ENCODE measurements at places on chromosomes 5 and 9. TPM values are rescaled to one million over a fixed set of nuclear protein-coding genes. Genes with fewer than 3 reads are reported as not detected.

Gene NSA2
- 119 TPM for total RNA-seq

DNA sequence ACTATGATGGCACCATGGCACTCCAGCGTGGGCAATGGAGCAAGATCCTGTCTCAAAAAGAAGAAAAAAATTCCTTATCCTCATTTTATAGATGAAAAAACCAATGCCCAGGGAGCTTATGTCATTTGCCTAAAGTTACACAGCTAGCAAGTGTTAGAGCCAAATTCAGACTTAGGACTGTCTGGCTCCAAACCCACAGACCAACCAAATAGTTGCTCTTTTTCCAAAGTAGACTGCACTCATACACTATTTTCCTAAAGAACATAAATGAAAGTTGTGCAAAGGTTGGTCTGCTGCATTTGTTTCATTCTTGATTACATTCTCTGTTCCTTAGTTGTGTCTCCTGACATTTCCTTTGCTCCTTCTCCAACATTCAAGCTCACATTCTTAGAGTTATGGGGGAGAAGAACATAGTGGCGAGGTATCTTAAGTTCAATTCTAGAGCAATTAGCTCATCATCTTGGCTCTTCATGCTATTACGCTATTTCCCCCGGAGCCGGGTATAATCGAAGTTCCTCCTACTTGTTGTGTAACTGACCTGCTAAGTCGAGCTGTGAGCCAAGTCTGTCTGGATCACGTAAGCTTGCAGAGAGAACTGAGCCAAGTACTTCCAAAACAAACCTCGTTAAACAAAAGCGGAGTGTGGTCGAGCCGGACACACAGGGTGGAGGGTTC lies 138.3 kb downstream of the RFK start:
- DNase-seq = peak; percentile 93
- H3K4me1 ChIP-seq = peaks cover 19% of the 10 kb centered on the region
- H3K27ac ChIP-seq = peak overlapping the region; percentile 53
- H3K36me3 ChIP-seq = no peaks in the 10 kb centered on the region
- peak overlapping the region; percentile 3 for H3K4me3 ChIP-seq
- H3K27me3 ChIP-seq = no peaks in the 10 kb centered on the region

DNA sequence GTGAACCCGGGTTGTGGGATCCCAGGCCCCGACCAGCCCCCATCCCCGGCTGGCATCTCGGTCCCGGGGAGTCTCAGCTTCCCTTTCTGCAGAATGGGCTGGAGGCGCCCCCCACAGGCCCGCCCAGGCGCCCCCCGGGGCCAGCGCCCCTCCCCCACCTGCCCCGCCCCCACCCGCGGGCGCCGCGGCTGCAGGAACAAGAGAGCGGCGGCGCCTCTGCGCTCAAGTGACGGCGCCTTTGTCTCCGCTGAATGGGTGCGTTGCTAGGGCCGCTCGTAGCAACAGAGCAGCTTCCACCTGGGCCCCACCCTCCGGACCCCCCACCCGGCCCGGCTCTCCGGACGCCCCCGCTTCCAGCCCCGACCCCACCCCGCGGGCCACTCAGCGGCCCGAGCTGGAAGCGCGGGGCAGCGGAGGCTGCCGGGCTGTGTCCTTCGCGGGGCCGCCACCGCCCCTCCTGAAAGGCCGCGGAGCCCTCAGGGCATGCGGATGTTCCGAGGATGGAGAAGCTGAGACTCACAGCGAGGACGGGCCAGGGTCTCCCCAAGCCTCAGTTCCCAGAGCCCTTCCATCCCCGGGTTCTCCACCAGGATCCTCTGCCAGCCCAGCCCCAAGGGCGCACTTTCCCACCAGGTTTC lies 27.5 kb downstream of the ADGRD2 start:
- H3K27me3 ChIP-seq = no peaks in the 10 kb centered on the region
- H3K4me1 ChIP-seq = peaks cover 9% of the 10 kb centered on the region
- H3K36me3 ChIP-seq = no peaks in the 10 kb centered on the region
- no peak for DNase-seq

- H3K36me3 ChIP-seq = no peaks in the 10 kb centered on the region
- no peak for DNase-seq
- peaks cover 31% of the 10 kb centered on the region for H3K4me1 ChIP-seq
- no peak overlapping the region for H3K4me3 ChIP-seq
These were observed 5.7 kb downstream of the HBEGF start for GRCh38 chr5:140340605-140341121.

GRCh38 chr9:8514760-8515159 lies 715.2 kb upstream of the DMAC1 start:
- H3K36me3 ChIP-seq = no peaks in the 10 kb centered on the region
- H3K27me3 ChIP-seq = no peaks in the 10 kb centered on the region
- no peaks in the 10 kb centered on the region for H3K4me1 ChIP-seq
- H3K27ac ChIP-seq = no peak overlapping the region

DNA sequence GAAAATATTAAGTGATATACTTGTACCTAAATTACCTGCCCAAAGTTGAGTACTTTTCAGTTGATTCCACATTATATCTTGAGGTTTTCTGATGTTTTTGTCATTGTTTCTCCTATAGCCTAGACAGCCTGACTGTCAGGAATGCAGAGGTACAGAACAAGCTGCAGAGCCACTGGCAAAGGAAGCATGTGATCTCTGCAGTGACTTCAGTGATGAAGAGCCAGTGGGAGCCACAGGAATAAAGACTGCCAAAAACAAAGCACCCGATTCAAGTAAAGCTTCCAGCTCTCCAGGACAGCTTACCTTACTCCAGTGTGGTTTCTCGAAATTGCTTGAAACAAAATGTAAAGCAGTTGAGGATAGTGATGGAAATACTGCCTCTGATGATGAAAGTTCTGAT lies 96.3 kb downstream of the ERCC6L2 start:
- no peak for DNase-seq
- no peaks in the 10 kb centered on the region for H3K36me3 ChIP-seq
- no peak overlapping the region for H3K4me3 ChIP-seq
- H3K27me3 ChIP-seq = no peaks in the 10 kb centered on the region
- no peaks in the 10 kb centered on the region for H3K4me1 ChIP-seq

DNA sequence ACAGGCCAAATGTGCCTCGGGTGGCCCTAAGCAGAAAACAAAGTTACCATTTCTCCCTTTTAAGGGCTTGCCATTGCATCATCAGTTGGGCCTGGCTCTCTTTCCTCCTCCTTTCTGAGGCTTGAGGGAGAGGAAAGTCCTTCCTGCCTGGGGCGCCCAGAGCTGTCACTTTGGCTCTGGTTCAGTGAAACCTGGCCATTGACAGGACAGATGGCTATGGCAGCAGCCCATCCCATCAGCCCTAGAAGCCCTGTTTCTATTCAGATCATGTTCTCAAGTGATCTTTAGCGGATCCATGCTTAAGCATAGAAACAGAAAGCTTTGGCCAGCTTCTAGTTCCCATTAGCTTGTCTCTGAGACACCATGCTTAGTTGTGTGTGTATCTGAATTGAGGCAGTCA lies 293.4 kb downstream of the YTHDC2 start:
- peak overlapping the region; percentile 7 for H3K4me3 ChIP-seq
- H3K36me3 ChIP-seq = no peaks in the 10 kb centered on the region
- H3K27me3 ChIP-seq = no peaks in the 10 kb centered on the region
- H3K27ac ChIP-seq = peak overlapping the region; percentile 21

DNA sequence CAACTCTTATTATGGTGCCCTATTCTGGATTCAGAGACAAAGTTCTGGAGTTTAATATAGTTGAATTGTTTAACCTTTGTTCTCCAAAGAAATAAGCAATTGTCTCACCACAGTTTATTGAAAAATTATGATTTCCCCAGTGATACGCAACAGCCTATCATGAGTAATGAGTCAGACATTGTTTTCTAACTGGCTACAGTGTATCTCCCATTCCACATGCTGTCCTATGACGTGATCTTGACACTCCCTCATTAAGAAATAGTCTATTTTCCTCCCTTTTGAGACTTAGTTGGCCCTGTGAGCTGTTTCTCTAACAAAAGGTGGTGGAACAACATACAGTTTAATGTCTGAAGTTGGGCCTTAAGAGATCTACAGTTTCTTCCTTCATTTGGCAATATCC lies 1290.6 kb upstream of the CDH6 start:
- H3K36me3 ChIP-seq = no peaks in the 10 kb centered on the region
- H3K27me3 ChIP-seq = no peaks in the 10 kb centered on the region
- no peaks in the 10 kb centered on the region for H3K4me1 ChIP-seq
- no peak for DNase-seq
- H3K4me3 ChIP-seq = no peak overlapping the region
- H3K27ac ChIP-seq = no peak overlapping the region

DNA sequence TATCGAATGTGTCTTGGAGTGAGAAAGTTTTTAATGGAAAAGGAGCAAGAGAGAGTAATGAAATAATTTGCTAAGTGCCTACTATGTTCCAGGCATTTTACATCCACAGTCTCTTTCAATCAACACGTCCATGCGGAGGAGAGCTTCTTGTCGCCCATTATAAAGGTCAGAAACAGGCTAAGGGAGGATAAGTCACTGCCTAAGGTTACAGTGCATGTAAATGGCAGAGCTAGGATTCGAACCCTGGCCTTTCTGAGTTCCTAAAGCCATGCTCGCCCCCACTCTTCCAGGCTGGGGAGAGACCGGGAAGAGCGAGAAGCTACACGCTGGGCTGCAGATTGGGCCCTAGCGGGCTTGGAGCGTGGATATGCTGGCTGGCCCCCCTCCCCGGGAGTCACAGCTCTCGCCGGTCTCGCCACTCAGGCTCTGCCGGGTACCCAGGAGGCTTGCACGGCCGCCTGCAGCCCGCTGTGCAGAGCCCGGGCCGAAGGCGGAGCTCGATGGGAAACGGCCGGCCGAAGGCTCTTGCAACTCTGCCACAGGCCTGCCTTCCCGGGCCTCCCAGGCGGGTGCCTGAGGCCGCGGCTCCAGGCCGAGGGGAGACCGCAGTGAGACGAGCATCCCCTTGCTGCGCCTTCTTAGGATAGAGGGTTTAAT lies 775 bp upstream of the LHX2 start:
- H3K36me3 ChIP-seq = no peaks in the 10 kb centered on the region
- peak overlapping the region; percentile 9 for H3K4me3 ChIP-seq

- no peak for DNase-seq
- no peak overlapping the region for H3K27ac ChIP-seq
- H3K36me3 ChIP-seq = no peaks in the 10 kb centered on the region
- H3K4me3 ChIP-seq = no peak overlapping the region
These were observed 27.4 kb upstream of the ANKRD33B start for GRCh38 chr5:10536511-10536910.

Gene PCDHA11
- not detected for total RNA-seq

Gene CYLC2
- not detected for total RNA-seq

DNA sequence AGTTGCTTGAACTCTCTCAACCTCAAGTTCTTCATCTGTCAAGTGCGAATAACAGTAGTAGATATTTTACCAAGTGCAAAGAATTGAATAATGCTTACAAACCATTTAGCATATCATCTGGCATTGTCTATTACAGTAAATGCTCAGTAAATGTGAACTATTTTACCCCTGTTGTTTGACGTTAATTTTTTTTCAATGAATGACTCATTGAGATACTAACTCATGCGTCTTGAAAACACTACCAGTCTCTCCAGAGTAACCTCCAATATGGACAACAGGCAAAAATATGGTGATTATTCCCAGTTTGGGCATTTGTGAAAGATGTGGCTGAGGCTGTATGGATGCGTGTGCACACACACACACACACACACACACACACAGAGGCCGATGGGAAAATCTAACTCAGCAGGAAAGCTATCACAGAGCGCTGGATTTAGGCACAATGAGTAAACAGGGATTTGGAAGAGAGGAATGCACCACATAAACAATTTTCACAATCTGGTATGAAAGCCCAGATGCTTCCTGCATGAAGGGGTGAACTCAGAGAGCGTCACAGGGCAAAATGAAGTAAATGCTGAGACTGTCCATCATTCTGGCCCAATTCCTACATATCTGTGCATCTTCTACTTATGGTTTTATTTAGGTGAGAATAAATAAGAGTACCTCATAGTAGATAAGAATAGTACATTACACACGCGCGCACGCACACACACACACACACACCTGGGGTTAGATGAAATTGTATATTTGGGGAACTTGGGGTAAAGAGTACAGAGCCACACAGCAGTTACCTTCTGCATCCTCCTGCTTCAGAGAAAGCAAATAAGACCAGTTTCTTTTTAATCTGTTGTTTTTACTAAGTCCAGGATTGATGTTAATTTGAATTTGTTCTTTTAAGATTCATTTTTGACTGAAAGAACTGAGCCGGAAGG lies 128.7 kb downstream of the PALM2AKAP2 start:
- no peaks in the 10 kb centered on the region for H3K36me3 ChIP-seq
- no peak overlapping the region for H3K27ac ChIP-seq
- H3K4me3 ChIP-seq = no peak overlapping the region

Gene SV2C
- total RNA-seq = 3.4 TPM

Gene C8G
- total RNA-seq = not detected

Gene LVRN
- total RNA-seq = 1.7 TPM

GRCh38 chr5:110751902-110752762 lies 13.3 kb downstream of the SLC25A46 start:
- DNase-seq = no peak
- no peak overlapping the region for H3K4me3 ChIP-seq
- no peak overlapping the region for H3K27ac ChIP-seq
- no peaks in the 10 kb centered on the region for H3K36me3 ChIP-seq
- H3K27me3 ChIP-seq = no peaks in the 10 kb centered on the region
- no peaks in the 10 kb centered on the region for H3K4me1 ChIP-seq

Gene SLCO6A1
- not detected for total RNA-seq

DNA sequence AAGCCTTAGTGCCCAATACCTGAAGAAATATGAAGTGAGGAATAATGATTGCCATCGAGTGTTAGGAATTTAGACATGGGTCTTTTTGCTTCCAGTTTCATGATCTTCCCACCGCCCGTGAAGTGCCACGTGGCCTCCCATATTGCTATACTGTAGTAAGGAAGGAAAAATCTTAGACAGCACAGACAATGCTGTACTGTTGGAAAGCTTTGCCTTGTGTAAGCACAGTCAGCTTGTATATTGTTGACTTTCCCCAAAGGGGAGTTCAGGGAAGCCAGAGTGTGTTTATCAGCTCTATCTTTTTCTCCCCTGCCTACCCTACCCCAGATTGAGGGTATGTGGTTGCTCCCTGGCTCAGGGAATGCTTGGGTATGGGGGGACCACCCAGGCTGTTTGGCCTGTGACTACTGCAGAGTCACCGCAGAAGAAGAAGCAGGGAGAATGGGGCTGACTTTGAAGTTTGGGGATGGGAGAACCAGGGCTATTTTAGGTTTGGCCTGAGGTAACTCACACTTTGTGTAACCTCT lies 161.8 kb upstream of the MEF2C start:
- no peaks in the 10 kb centered on the region for H3K27me3 ChIP-seq
- H3K36me3 ChIP-seq = no peaks in the 10 kb centered on the region
- no peak for DNase-seq
- no peak overlapping the region for H3K27ac ChIP-seq

DNA sequence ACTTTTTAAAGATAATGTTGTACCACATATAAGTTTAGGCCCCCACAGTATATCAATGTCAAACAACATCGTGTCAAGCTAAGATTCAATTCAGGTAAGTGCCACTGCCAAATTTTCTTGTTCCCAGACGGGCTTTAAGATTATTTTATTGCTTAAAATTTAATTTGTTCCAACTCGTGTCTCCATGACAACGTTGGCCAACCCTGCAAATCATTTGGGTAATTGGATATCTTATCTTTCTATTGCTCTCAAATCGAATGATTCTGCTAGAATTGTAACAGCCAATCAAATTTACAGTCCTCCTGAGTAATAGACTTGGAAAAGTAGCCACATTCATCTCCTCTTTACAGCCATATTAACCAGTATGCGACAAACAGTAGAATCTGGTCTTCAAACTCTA lies 19.5 kb downstream of the TLE1 start:
- DNase-seq = no peak
- no peaks in the 10 kb centered on the region for H3K36me3 ChIP-seq
- H3K27ac ChIP-seq = no peak overlapping the region
- peaks cover 58% of the 10 kb centered on the region for H3K4me1 ChIP-seq
- no peaks in the 10 kb centered on the region for H3K27me3 ChIP-seq
- no peak overlapping the region for H3K4me3 ChIP-seq

- no peak overlapping the region for H3K4me3 ChIP-seq
- no peaks in the 10 kb centered on the region for H3K27me3 ChIP-seq
- no peak overlapping the region for H3K27ac ChIP-seq
- H3K4me1 ChIP-seq = peaks cover 8% of the 10 kb centered on the region
- DNase-seq = no peak
These were observed 52.1 kb downstream of the TSSK1B start for GRCh38 chr5:113382731-113383130.
